HuH-7 (cell line): ENCODE measurements at places on chromosomes 6 and 20.
A peak's percentile ranks its signal among the peaks of the same experiment; 100 is the strongest.

DNA sequence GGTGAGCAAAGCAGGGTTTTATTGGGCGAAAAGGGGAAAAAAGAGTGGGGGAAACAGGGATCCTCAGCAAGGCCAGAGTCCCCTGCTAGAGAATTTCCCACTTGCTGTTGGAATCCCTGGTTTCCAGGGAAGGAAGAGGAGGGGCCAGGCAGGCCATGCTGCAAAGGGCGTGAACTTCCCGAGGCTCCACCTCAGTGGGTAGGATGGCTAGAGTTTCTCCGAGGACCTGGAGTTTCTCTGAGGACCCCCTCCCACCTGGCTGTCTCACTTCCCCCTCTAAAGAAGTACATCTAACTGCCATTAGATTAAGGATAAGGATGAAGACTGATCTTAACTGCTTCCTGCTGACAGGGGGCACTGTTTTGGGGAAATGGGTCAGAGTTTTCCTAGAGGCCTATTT, 1239.3 kb upstream of the GJE1 start:
- DNase-seq = no peak

DNA sequence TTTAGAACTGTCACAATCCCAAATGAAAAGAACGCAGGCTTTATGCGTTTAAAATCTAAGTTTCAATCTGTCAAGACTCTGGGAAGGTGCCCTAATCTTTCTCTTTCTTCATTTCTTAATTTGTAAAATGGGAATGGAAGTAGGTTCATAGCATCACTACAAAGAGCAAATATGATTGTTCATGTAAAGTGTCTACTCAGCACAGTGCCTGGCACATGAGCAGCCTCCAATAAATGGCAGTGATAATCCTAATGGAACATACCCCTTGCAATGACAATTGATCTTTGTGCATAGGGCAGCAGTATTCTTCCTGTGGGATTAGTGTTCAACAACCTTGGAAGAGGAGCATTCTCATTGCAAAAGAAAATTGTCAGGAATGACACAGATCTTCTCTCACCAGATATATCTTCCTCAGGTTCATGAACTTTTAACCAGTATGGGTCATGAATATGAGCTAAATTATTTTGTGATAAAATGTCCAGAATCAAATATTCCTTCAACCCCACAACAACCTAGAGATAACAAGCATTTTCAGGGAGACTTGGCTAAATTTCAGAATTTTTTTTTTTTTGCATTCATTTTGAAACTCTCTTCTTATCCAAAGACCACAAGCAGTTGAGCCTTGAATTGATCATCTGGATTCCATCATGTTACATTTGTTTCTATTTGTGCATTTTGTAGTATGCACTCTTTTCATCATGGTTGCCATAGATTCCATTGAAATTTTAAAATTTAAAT, 149.1 kb downstream of the TBX18 start:
- DNase-seq = no peak

- no peak for DNase-seq
These were observed 92.4 kb upstream of the NFATC2 start for GRCh38 chr20:51634877-51635276.

- DNase-seq = no peak
These were observed 15.6 kb upstream of the MATN4 start for GRCh38 chr20:45323731-45324130.

DNA sequence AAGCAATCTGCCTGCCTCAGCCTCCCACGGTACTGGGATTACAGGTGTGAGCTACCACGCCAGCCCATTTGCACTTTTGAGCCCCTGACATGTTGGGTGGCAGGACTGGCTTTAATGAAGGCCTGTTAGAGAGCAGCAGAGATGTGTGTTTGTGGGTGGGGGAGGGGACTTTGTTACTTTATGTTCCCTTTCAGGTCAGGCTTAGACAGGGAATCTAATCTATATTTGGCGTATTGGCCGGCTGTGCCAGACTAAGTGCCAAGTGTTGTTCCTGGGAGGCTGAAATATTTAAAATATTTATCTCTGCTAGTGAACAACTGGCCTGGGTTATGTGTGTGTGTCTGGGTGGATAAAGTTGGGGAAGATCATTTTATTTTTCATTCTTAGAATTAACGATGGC, 6.1 kb downstream of the GMPR start:
- no peak for DNase-seq

DNA sequence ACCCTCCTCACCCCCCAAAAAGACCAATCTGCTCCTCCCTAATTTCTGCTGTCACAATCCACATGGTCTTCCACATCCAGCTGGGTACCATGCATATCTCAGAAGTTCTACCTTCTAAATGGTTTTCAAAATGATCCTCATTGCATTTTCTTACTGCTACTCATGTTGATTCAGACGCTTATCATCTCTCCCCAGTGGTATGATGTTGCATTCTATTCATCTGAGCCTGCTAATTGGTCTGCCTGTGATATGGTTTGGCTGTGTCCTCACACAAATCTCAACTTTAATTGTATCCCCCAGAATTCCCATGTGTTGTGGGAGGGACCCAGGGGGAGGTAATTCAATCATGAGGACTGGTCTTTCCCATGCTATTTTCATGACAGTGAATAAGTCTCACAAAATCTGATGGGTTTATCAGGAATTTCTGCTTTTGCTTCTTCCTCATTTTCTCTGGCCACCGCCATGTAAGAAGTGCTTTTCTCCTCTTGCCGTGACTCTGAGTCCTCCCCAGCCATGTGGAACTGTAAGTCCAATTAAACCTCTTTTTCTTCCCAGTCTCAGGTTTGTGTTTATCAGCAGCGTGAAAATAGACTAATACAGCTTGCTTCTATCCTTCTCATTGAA, 41.4 kb upstream of the CLIC5 start:
- no peak for DNase-seq

- no peak for DNase-seq
These were observed 13.6 kb downstream of the GFOD1 start for GRCh38 chr6:13473768-13474165.

DNA sequence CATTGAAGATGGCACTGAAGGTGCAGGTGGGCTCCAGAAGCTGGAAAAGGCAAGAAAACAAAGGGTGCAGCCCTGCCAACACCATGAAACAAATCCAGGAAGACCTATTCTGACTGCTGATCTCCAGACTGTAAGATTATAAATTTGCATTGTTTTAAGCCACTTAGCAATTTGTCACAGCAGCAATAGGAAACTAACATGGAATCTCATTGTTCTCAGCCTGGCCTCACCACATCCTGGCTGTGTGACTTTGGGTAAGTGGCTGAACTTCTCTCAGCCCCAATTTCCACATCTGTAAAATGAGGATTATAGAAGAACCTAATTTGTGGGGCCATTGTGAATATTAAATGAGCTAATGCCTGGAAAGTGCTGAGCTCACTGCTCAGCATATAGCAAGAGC, 160.4 kb upstream of the MAFB start:
- DNase-seq = no peak

DNA sequence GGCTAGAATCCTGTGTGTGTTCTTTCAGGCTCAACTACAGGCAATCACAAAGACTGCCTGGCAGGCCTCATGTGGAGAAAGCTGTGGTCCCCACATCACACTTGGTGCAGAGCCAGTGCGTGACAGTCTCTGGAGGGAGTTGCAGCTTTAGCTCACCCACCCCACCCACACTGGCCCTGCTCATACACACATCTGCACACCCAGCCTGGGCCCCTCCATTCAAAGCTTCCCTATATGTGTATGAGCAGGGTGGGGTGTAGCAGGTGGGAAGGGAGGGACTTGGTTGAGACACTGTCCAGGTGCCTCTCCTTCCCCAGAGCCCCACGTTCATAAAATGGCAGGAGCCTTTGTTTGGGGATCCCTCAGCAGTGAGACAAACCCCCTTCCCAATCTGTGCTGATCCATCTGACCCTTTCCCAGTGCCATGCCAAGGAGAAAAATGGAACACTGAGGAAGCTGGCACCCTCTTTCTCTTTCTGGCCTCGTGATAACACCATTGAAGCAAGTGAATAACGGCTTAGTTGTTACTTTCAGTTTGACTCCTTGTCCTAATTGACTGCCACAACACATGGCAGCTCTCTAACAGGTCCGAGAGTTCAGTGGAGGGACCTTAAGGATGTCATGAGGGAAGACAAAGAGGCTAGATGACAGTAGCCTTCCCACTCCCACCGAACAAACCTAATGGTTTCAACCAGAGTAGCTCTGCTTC, 53.8 kb upstream of the NRSN1 start:
- DNase-seq = no peak

GRCh38 chr20:41782730-41783406, 164.7 kb upstream of the CHD6 start:
- DNase-seq = no peak

DNA sequence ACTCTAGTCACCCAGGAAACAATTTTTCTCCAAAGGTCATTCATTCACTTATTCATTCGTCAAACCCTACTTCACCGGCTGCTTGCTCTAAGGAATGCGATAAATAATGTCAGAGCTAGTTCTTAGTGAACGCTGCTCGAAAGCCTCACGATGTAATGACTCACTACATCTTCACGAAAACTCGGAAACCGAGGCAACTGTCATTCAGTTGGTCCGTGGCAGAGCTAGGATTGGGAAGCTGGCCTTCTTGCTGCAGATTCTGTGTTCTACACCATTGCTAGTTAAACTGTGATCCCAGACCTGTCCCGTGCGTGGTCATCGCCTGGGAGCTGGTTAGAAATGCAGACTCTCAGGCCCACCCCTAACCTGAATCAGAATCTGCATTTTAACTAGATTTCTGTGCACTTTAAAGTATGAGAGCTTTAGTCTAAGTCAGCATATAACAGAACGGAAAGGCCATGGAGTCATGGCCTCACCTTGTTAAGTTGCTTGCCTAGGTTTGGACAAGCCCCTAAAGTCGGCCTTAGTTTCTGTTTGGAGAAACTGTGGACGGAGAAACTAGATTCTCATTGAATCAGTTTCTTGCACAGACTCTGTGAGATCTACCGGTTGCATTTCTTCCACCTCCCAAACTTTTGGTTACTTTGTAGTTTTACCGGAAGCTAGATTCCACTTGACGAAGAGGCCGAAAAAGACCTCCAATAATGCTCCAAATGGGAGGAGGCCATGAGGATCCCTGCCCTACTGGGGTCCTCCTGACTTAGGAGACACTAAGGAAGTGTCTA, 651 bp upstream of the CCND3 start:
- no peak for DNase-seq

GRCh38 chr6:25660512-25660911, 8.5 kb downstream of the SCGN start:
- no peak for DNase-seq

- no peak for DNase-seq
These were observed at the start of gene DBNDD2 for GRCh38 chr20:45407783-45408645. Gene DBNDD2 (plus strand): TSS chr20:45408289. CDS start chr20:45408468, 179 bp downstream.

GRCh38 chr20:5364997-5365597, 48.3 kb upstream of the PROKR2 start:
- DNase-seq = no peak

- no peak for DNase-seq
These were observed 748 bp upstream of the ATP9A start for GRCh38 chr20:51768759-51769517.

DNA sequence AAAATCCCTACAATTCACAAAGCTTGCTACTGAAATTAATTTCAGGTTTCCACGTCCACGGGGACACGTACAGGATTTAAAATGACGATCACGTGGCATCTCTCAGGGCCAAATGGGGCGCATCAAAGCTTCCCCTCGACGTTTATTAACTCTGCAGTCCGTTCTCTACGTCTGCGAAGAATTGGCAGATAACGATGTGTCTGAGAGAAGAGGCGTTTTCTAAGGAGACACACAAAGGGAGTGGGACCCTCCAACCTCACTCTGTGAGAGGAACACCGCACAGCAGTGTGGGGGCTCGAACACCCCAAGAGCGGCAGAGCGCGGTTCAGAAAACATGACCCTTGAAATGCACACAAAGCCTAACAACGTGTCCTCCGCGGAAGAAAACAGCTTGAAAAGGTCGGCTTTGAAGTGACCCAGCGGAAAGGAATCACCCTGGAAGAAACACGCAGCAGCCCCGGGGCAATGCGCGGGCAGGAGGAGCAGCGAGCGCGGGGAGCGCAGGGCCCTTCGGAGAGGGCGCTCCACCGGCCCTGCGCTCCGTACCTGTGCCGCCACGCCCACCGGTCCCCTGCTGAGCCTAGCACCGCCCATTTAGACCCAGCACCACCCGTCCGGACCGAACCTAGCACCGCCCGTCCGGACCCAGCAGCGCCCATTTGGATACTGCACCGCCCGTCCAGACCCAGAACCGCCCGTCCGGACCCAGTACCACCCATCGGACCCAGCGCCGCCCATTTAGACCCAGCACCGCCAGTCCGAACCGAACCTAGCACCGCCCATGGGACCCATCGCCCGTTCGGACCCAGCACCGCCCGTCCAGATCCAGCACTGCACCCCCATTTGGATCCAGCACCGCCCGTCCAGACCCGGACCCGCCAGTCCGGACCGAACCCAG, 1.1 kb upstream of the AFDN start:
- peak; percentile 95 for DNase-seq

DNA sequence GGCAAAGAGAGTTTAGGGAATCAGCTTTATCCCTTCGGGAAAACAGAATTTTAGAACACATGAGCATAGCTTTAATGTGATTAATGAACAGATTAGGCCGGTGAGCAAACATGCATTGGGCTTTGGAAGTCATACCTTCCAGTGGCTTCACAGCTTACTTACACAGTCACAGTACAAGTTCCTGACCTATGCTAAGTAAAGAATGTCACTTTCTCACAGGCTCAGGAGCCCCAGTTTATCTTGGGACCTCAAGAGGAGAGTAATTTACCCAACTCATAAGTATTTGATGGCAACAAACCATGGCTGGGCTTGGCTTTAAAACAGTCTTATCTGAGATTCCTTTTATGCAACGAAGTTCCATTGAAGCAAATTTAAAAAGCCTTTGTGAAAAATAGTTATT, 195.9 kb downstream of the AKAP7 start:
- DNase-seq = no peak

DNA sequence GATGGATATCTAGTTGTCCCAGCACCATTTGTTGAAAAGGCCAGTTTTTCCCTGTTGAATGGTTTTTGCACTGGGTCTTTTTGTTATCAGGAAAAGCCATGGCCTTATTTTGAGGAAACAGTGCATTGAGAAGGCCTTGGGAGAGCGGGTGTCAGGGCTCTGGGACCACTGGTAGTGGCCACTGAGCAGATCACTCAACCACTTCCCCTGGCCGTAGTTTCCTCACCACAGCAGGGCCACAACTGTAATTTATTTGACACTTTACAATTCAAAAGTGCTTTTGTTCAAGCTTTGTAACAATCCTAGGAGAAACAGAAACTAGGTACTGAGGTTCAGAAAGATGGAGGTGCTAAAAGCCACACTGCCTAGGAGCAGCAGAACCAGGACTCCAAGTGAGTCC, 281.8 kb downstream of the GMDS start:
- DNase-seq = no peak

- no peak for DNase-seq
These were observed 131.9 kb downstream of the ERMARD start for GRCh38 chr6:169883316-169883715.
